ENCODE measurements at places on chromosomes 2 and 18. TPM values are rescaled to one million over a fixed set of nuclear protein-coding genes. Genes with fewer than 3 reads are reported as not detected.

ARHGAP28 gene
- total RNA-seq = 8.7 TPM

HOXD12 gene
- not detected for total RNA-seq

SERPINB11 gene
- total RNA-seq = not detected

RAX gene
- not detected for total RNA-seq

PAIP2B gene
- total RNA-seq = 5.0 TPM

C2orf42 gene
- 10.6 TPM for total RNA-seq

KLHL29 gene
- 19.5 TPM for total RNA-seq

MC4R gene
- 0.28 TPM for total RNA-seq

AQP12B gene
- total RNA-seq = not detected

ANKRD30B gene
- total RNA-seq = not detected

SLC4A3 gene
- 15.8 TPM for total RNA-seq

PHLPP1 gene
- total RNA-seq = 6.3 TPM

DOK6 gene
- 2.0 TPM for total RNA-seq

- no peak for DNase-seq
These were observed 97.5 kb downstream of the LDLRAD4 start for GRCh38 chr18:13316063-13316462.

GRCh38 chr2:38515155-38516074, 87.3 kb downstream of the HNRNPLL start:
- DNase-seq = peak; percentile 56

- DNase-seq = no peak
These were observed 25.7 kb upstream of the PLA2R1 start for GRCh38 chr2:160087854-160088745.

- DNase-seq = no peak
These were observed 84.1 kb downstream of the ALPK2 start for GRCh38 chr18:58544616-58545337.

GRCh38 chr2:230749111-230749510, 36.5 kb downstream of the CAB39 start:
- no peak for DNase-seq

GRCh38 chr18:74234326-74235171, 57.2 kb downstream of the CYB5A start:
- no peak for DNase-seq

DNA sequence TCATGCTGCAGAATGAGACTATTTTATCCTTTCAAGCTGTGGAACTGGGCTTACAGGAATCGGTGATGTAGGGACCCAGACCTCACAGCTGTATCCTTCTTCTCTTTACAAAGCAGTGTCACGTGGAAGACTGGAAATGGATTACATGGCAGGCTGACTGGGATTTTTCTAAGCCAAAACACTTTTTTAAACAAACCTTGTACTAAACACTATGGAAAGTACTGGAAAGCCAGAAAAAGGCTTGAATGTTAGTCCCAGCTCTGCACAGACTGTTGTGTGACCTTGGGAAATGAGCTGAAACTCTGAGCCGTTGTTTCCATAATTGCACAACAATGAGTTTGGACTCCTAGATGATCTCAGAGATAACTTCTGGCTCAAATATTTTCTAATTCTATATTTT, 7.6 kb upstream of the ADAM23 start:
- DNase-seq = no peak

GRCh38 chr2:66382091-66382490, 52.8 kb upstream of the MEIS1 start:
- DNase-seq = no peak

DNA sequence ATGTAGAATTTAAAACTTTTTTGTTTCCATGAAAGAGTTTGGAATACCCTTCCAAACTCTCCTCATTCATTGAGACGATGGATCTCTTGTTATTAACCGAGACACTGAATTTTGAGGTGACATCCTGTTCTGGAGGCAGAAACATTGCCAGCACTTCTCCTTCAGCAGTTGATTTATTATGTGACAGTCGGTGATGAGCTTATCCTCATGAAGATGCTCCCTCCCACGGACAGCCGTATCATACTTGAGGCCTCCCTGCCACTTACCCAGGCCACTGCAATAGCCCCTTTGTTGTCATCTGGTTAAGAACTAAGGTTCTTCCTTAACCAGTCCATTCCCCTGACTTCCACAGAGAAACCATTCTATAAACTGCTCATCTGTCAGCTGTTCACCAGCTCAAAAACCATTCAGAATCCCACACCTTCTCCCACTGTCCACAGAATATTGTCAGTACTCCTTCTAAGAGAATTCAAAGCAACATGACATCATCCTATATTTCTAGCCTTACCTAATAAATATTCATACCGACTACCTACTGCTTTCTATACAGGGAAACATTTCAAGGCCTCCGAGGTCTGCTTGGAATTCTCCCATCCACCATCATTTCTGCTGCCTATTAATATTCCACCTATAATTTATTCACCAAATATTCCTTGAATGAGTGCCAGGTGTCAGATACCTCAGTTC, 139.0 kb upstream of the TRIB2 start:
- DNase-seq = no peak

DNA sequence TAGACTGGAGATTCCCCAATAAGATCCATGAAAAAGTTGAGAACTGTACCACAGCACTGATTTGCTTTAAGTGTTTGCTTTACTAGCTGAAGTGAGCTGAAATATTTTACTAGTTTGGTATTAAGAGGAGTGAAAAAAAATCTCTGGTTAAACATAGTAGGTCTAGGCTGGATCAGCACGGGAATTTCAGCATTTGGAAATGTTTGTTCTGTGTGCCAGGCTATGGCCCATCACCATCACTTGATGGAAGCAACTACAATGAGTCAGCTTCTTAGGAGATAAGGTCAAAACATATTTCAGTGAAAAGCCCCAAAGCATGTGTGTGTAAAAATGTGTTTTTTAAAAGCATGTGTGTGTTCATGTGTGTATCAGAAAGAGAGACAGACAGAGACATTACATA, 131.4 kb upstream of the DNMT3A start:
- DNase-seq = no peak

DNA sequence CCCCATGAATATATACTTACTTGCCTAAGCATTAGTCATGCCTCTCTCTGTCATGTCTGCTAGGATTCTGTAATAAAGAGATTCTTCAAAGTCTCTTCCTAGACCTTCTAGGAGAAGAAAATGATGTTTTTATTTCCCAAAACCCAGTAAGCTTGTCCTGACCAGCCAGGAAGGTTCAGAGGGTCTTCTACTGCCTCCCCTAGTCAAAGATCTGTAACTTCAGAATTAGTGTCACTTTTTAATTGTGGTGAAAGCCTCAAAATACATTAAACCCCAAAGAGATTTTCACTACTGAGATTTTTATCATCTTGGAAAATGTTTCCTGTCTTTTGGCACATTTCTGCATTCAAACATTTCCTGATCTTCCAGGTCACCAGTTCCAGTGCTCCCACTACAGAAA, 232.9 kb upstream of the STK17B start:
- no peak for DNase-seq

DNA sequence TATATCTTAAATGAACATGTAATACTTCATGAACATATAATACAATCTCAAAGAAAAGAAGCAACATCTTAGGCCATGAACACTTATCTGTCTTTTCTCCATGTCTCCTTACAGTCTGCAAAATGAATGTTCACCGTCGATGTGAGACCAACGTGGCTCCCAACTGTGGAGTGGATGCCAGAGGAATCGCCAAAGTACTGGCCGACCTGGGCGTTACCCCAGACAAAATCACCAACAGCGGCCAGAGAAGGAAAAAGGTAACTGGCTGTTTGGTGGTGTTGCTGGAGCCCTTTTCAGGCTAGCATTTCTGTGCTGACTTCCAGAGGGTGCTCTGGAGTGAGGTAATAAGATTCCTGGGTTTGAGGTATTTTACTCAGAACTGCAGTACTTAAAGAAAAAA, 295.9 kb upstream of the EPAS1 start:
- DNase-seq = no peak

GRCh38 chr2:210259687-210260086, 34.4 kb upstream of the ACADL start:
- no peak for DNase-seq

DNA sequence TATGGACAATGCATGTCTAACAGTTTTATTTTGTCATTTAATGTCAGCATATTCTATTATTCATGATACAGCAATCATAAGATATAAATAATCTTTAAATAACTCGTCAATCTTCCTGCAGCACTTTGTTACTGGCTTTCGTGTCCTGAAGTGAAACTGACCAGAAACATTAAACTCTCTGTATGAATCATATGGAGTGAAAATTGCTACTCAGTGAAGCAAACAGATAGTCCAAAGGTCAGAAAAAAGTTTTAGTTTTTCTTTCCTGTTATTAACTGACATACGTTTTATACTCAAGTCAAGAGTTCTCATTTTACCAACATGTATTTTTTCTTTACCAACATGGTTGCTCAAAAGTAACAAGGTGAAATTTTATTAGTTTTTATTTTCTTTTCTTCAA, 106.8 kb upstream of the GALNT5 start:
- DNase-seq = no peak

- DNase-seq = no peak
These were observed 896.1 kb downstream of the NRXN1 start for GRCh38 chr2:50135821-50136220.

- DNase-seq = no peak
These were observed 32.8 kb downstream of the SRBD1 start for GRCh38 chr2:45578056-45578843.

DNA sequence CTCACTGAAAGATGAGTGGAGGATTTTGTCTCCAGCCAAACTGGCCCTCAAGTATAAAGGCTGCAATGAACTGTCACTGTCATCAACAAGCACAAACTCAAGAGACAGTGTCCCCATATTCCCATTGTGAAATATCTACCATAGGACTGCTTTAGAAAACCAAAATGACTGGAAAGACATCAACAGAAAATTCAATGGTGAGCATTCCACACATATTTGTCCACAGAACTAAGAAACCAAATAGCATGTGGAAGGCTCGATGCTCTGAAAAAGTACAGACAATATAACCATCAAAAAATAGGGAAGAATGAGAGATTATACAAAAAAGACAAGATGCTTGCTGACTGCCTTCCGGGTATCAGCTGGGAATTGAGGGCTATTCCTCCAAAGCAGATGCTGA, 37.6 kb downstream of the TGFBRAP1 start:
- DNase-seq = no peak

DNA sequence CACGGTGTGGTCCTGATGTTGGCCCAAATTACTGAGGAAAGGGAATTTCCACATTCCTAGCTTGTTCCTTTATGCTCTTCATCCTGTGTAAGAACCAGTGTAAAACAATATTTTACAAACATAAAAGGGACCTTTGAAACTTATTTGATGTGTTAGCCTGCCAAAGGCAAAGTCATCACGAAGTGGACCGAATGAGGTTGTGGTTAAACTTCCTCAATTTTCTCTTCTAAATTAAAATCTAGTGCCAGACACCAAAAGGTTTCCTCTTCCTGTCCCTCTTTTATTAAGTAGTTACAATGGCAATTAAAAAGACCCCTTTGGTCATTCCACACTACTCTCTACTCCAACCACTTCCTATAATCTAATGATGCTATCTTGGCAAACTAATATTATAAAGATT, 279.8 kb downstream of the AFF3 start:
- no peak for DNase-seq

DNA sequence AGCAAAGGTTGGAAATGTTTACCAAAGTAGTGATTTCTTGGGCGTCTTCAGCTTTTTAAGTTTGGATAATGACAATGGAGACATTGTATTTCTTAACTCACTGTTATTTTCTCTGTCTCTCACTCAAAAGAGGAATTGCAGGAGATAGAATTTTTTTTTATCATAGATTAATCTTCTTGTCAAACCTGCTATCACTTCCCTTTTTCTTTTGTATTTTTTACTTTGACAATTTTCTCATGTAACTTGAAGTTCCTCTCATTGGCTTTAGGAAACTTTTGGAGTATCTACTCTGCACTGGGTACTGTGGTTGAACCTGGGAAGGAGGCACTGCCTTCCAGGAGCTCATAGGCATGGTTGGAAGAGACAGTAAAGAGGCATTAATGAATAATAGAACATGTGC, 489.1 kb downstream of the CNTNAP5 start:
- DNase-seq = no peak

GRCh38 chr2:200158647-200159356, 147.7 kb upstream of the SPATS2L start:
- DNase-seq = no peak

DNA sequence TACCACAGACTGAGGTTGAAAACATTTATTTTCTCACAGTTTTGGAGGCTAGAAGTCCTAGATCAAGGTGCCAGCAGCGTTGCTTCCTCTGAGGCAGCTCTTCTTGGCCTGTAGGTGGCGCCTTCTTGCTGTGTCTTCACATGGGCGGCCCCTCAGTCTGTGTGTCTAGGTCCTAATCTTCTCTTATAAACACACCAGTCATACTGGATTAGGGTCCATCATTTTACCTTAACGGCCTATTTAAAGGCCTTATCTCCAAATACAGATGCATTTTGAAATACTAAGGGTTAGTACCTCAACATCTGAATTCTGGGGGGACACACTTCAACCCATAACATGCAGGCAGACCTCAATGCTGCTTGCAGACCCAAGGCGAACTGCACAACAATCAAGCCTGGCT, 4.4 kb upstream of the RMC1 start:
- peak; percentile 37 for DNase-seq

DNA sequence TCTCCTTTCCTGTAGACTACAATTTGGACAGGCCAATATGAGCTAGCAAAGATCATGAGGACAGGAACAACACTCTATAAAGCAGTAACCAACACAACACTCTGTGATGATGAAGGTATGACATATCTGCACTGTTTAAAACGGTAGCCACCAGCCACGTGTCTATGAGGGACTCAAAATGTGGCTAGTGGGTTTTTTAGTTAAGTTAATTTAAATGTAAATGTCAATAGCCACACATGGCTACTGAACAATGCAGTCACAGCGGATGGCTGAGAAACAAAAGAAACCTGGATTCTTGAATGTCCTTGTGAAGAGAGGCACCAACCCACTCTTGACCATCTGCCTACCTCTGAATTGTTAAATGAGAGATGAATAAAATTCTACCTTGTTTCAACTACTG, 33.9 kb downstream of the FANCL start:
- DNase-seq = no peak

DNA sequence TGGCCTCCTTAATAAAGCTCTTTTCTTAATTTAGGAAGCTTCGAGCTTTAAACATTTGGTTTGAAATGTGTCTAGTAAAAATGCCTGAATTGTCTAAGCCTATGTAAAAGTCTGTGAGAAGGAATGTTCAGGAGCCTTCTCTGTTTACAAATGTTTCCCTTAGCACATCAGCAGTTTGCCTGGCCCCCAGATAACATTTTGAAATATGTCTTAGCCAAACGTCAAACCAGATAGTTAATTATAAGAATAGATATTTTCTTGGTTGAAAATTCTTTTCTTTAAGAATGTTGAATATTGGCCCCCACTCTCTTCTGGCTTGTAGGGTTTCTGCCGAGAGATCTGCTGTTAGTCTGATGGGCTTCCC, 498.6 kb downstream of the CCDC85A start:
- no peak for DNase-seq

Data from omental fat pad (tissue), 4 donors.